ENCODE measurements at places on chromosomes 7 and 10.

- DNase-seq, result no peak
Observed at GRCh38 chr10:35685402-35685801, 43.3 kb upstream of the FZD8 start.

DNA sequence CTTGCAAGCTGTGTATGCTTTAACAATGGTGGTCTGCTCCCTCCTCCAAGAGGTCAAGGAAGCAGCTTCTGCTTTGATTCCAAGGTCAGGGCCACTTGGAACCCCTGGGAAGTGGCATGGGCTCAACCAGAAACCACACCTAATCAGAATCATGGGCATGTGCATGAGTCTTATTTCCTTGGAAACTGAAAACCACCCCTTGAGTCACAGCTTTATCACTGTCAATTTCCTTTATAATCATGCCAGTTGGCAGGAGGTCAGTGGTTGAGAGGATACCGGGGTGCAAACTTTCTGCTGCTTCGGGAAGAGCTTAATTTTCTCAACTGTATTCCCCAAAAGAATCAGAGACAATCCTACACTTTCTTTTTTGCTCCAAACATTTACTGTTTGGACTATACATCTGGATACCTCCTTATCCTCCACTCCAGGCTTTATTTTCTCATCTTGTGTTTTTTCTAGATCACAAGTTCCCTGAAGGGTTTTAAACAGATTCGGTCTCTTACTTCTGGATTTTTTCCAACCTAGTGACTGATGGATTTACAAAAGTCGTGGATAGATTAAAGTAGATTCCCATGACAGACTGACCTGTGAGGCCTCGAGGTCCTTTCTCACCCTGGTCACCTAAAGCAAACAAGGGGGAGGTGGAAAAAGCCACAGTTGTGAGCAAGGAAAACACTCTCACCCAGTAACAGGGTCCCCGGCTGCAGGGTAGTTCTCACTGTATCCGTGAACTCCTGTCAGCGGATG lies 36.0 kb downstream of the COL17A1 start:
- peak; percentile 70 for DNase-seq

- DNase-seq, result no peak
Observed at GRCh38 chr10:124576526-124577420, 115.2 kb downstream of the LHPP start.

- DNase-seq, result no peak
Observed at GRCh38 chr10:51308116-51308515, 233.8 kb downstream of the PRKG1 start.
